ENCODE measurements at places on chromosomes 2 and 18. TPM values are rescaled to one million over a fixed set of nuclear protein-coding genes. Genes with fewer than 3 reads are reported as not detected.

Gene B3GNT2
- total RNA-seq: 17.3 TPM

DNA sequence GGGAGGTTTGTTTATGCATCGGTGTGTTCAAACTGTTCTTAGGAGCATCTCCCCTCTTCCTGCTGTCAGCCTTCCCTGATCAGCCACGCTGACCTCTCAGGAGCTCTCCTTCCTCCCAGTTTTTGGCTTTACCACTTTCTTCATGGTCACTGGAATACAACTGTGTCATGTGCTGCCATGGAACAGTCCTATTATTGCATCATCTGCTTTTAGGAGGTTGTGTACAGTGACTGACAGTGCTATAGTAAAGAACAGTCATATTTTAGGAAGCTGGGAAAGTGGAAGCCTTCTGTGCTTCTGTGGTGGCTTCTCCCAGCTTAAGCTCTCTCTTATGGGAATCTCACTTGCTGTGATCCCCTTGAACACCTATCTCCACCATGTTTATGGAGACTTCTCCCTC lies 165.5 kb downstream of the TPGS2 start:
- no peak for DNase-seq

Gene FAM117B
- total RNA-seq: 1.8 TPM

- no peak for DNase-seq
Measured at GRCh38 chr2:119305497-119306195, 61.0 kb downstream of the C2orf76 start.

Gene WDFY1
- total RNA-seq: 94.6 TPM

- no peak for DNase-seq
Measured at GRCh38 chr18:25422230-25422629, 70.3 kb upstream of the ZNF521 start.

Gene MBOAT2
- 6.5 TPM for total RNA-seq

Gene COL3A1
- 2.2 TPM for total RNA-seq

DNA sequence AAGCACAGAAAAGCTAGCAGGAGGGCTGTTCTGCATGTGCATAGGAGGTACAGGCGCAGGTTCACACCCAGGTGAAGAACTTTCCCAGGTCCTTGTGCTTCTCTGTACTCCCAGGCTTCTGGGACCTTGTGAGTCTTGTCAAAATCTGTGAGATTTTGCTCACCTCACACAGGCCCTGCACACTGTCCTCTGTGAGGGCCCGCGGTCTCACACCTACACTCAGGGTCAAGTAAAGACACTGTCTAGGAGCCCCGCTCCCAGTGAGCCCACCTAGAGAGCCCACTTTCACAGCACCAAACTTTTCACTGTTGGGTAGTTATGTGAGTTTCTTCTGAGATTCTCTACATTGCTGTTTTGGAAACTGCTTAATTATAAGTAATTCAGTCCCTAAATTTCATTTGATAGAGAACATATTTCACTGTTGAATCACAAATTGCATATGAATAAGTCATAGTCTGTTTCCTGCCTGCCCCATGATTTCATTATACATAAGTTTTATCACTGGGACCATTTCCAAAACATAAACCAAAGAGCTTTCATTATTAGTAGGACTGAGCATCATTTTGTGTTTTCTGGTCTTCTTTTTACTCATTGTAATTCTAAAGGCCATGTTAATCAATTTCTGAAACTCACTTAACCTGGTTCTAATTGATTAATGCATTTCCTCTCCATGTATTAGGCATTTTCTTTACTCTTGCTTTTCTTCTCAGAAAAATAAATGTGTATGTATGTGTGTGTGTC lies 234.2 kb upstream of the SPOPL start:
- DNase-seq: peak; percentile 77

Gene C2orf15
- total RNA-seq: 0.22 TPM

- DNase-seq: no peak
Measured at GRCh38 chr18:23521271-23521670, 18.0 kb downstream of the RMC1 start.

Gene DTNA
- total RNA-seq: 0.44 TPM

GRCh38 chr18:61496374-61496773 lies 163.1 kb downstream of the CDH20 start:
- DNase-seq: no peak

DNA sequence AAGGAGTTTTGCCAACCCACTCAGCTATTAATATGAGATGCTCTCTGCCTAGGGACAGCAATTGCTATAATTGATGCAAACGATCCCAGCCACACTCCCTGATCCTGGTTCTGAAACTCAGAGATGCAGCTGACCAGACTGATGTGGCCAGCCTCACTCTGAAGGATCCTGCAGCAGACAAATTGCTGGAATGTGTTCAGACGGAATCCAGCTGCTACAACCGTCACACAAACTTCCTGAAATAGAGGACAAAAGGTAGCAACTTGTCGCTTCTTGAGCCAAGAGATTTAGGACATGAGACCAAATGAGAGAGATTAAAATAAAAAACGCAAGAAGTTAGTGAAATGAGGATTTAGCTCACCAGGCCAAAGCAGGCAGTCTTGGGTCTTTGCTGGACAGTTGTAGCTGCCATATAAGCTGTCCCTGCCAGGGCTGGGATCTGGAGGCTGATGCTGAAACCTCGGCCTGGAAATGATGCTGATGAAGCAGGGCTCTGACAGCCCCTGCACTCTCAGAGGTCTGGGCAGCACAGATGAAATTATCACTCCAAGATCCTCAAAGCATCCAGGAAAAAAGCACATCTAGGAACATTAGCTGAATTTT lies 8.3 kb upstream of the YWHAQ start:
- DNase-seq: no peak

- peak; percentile 64 for DNase-seq
Measured at GRCh38 chr2:38462121-38462661, 85.1 kb upstream of the ATL2 start.

Gene KCNIP3
- total RNA-seq: under 0.01 TPM

DNA sequence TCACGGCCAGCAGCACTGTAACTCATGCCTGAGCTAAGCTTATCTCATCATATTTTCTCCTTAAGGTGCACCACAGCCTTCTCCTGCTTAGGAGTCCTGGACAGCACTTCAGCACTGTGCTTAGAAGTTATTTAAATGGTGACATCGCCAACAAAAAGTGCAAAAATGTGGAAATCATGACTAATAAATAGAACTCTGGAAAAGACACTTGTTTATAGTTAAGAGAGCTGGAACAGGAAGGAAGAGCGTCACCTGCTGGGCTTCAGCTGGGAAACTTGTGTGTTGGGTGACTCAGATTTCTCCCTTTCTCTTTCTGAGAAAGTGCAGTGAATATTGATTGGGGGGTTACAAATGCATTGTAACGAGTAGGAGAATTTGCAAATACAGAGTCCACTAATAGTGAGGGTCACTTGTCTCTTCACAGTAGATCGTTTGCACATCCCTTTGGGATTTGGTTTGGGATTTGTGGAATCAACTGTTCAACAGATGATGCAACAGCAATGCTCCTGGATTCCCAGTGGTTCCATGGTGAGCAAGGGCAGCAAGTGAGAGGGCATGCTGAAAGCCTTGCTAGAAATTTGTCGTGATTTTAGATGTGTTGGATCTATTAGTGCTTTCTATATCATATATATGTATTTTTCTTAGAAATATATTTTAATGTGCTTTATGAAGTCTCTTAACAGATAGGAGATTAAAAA lies 84.2 kb downstream of the DOK6 start:
- peak; percentile 17 for DNase-seq

Gene LINC00305
- total RNA-seq: 0.20 TPM

Gene FEV
- not detected for total RNA-seq

DNA sequence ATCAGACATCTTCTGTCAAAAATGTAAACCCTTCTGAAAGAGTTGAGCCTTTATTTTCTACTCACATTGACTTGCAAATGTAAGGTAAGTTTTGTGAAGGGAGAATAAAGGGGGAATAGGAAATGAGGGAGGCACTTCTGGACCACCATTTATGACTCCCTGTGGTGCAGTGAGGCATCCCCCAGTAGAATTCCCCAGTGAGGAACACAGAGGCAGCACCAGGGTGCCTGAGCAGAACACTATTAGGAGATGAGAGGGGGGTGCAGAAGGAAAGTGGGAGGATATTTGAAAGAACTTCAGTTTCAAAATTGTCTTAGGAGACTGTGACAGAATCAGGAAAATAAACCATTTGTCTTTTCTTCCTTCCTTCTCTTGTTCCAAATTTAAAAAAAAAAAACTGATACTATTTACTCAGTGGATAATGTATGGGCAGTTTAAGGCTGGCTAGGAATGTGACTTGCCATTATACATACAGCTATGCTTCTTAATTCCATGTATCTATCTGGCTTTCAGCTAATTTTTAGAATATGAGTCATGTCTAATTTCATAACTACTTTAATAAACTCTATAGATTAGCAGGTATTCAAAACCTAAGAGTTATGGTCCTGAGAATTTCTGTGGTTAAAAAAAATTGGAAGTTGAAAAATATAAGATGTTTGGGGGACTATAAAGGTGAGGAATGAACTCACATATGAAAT lies 478.1 kb upstream of the CHAC2 start:
- DNase-seq: no peak

Gene AQP12A
- total RNA-seq: not detected

- no peak for DNase-seq
Measured at GRCh38 chr2:58056192-58056916, 9.7 kb downstream of the VRK2 start.

Gene SLC4A5
- 0.20 TPM for total RNA-seq

GRCh38 chr2:172328103-172328841 lies 99.1 kb upstream of the ITGA6 start:
- DNase-seq: no peak

DNA sequence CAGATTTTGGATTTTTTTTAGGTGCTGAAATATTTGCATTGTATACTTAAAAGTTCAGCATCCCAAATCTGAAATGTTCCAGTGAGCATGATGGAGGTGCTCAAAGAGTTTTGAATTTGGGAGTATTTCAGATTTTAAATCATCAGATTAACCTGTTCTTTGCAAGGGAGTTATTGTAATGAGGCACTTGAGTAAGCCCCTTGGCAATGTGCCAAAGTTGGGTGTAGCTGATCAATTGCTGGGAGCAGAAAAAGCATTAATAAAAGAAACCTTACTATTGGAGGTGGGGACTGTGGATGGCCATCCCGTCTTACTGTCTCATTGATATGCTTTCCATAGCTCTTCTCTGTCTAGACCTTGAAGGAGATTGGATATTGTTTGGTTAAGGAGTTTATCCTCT lies 28.3 kb downstream of the MALT1 start:
- no peak for DNase-seq

DNA sequence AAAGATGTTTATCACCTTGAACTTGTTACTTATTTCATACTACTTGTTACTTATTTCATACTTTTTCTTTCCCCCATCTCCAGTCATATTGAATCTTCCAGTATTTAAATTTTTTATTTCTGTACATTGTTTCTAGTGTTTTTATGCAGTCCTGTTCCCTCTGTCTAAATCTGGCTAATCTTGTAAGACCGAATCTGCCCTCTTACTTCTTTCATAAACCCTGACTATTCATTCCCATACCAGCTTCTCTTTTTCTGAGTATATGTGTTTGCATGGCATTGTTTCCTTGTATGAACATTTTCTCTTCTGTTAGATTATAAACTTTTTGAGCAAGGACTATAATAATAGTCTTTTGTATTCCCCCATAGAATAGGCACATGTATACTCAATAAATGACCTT lies 131.7 kb downstream of the TAF4B start:
- DNase-seq: no peak

DNA sequence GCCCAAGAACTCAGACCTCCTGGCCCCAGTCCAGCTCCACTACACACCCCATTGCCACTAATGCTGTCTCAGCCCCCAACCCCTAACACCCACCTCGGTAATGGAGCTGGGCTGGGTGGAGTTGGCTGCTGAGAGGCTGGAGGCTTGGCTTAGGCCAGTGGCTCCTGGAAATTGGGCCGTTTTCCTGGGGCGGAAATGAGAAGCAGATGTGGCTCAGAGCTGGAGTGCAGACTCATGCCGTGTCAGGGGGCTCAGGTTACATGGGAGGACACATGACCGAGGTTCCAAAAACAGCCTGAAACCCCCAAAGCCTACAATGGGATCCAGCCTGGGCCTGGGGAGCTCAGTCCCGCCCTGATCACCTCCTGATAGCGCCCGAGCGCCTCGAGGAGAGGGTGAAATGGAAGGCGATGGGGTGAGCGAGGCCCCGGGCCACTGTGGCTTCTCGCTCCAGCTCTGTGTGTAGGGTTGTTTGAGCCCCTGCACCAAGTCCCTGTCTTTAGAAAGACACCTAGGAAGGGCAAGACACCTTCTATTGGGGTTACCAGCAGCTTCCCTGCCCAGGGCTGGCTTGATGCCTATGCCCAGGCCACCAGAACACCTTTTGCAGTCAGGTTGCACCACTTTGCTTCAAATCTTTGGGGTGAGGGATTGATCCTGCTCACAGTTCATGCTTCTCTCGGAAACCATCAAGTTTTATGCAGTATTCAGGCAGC lies 175.7 kb upstream of the HAAO start:
- DNase-seq: peak; percentile 37

DNA sequence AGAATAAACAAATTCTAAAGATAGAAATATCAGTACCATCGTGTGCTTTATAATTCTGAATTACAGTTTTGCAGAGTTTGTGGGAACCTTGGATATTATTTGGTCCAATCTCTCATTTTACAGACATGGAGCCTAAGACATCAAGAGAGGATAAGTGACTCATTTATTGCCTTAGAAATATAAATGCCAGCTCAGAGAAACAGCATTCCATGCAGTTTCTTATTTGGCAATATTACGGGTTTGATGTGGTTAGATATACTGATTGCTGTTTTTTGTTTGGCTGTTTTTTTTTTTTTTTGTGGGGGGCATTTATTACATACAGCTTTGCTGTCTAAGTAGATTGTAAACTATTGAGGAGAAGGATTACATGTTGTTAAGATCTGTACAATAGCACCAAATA lies 1241.1 kb upstream of the LRRTM1 start:
- no peak for DNase-seq

Gene REG3A
- not detected for total RNA-seq

Gene ALPP
- total RNA-seq: not detected
